ENCODE measurements at places on chromosomes 1 and 21. TPM values are rescaled to one million over a fixed set of nuclear protein-coding genes. Genes with fewer than 3 reads are reported as not detected.

DNA sequence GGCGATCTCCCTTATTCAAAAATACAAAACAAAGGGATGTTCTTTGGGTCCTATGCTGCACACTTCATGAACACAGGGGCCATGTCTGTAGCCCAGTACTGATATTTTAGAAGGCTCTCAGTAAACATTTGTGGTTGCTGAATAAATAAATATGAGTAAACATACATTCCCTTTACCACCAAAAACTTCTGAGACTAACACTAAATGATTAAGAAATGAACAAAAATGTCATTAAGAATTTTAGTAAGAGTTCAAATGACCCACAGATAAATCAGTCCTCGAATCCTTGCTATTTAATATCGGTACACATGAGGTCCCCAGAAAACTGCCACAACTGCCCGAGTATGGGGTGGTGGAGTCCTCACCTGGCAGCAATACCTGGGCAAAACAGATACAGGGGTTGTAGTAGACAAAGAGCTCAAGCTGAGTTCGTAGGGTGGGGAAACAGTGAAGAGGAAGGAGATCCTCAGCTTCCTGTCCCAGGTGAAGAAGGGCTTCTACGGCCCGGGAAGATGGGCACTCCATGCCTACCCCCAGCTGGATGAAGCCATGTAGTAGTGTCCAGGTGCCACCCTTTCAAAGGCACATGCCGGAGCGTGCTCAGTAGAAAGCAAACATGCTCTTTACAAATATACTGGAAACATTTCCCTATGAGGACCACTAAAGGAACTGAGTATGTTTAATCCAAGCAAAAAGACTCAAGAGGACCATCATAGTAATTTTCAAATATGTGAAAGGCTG, 72.6 kb upstream of the ARHGAP29 start:
- no peak for DNase-seq

ITGB2 gene
- total RNA-seq: 172 TPM

GRCh38 chr21:15252431-15252830, 187.6 kb upstream of the NRIP1 start:
- DNase-seq: no peak

RHBG gene
- total RNA-seq: 0.11 TPM

LCE2B gene
- not detected for total RNA-seq

CTH gene
- total RNA-seq: 7.2 TPM

KLHDC7A gene
- not detected for total RNA-seq

GRCh38 chr1:228141226-228142044, 1.4 kb downstream of the GUK1 start:
- DNase-seq: no peak

DNA sequence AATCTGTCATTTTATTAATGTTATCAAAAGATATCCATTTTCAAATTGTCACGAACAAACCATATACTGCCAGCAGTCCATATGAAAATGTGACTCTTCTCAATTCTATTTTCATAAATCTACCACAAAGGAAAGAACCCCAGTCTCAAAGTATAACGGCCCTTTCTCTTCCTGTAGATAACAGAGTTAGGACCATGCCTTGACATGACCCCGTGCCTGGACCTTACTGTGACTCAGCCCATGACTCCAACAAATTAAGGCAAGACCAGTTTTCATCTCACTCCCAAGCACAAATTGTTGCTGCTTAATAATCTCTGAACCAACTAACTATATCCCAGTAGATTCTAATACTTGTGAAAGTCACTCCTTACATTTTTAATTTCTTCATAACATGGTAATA, 124.4 kb upstream of the NFIA start:
- no peak for DNase-seq

DNA sequence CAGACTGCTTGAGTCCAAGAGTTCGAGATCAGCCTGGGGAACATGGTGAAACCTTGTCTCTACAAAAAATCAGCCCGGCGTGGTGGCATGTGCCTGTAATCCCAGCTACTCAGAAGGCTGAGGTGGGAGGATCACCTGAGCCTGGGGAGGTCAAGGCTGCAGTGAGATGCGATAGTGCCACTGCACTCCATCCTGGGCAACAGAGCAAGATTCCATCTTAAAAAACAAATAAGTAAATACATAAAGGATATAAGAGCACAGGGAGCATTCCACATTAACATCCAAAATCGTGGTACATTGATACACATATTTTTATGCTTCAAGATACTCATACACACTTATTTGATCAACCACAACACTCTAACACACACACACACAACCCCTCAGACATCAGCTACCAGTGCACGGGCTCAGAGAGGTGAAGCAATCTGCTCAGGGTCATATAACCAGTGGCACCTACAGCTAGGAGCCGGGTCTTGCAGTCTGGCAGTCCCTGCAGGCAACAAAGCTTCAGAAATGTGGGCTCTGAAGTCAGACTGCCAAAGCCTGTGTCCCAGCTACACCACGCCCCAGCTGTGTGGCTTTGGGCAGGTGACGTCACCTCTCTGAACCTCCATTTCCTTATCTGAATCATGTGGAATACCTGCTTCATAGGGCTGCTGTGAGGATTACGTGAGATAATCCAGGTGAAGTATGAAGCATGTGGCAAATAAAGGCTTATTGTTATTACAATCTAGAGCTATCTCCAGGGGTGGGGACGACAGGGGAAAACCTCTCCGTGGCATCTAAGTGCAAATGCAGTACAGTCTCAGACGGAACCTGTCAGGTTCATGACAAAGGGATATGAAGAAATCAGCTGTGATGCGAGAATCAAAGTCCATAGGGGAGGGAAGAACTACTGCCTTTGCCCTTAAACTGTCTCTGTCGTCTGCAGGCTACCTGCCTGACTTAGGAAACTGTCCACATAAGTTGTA, 4.8 kb upstream of the CRYBG2 start:
- no peak for DNase-seq

GRCh38 chr1:51973587-51974474, 16.7 kb downstream of the RAB3B start:
- peak; percentile 30 for DNase-seq

DNA sequence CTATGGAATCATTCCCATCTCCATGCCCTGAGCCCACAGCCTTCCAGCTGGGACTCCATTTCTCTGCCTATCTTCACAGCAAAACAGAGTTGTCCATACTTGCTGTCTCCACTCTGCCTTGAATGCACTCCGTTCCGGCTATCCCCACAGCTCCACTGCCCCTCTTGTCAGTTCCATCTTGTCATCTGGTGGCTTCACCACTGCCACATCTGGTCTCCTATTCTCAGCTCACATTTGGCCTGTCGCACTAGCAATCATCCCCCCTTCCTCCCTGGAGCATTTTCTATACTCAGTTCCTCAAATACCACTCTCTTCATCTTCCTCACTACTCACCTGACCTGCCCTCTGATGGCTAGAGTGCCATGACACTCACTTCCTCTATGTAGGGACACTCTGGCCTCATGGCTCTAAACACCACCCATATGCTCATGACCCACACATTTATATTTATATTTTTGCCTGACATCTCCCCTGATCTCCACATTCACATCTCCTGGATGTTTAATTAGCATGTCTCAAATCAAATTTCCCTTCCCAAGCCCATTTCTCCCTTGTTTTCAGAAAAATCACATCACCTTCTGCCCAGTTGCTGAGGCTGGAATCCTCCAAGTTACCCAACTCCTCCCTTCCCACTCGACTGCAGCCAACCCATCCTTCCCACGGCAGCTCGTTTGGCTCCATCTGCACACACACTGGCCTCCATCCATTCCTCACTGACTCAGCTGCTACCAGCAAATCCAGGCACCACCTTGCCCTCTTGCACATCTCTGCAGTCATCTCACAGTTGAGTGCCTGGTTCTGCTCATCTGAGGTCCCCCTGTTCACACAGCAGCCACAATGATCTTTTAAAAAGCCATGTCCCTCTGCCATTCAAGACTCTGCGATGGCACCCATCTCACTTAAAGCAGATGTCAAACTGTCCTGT, 6.1 kb downstream of the ZNF692 start:
- DNase-seq: no peak

DNA sequence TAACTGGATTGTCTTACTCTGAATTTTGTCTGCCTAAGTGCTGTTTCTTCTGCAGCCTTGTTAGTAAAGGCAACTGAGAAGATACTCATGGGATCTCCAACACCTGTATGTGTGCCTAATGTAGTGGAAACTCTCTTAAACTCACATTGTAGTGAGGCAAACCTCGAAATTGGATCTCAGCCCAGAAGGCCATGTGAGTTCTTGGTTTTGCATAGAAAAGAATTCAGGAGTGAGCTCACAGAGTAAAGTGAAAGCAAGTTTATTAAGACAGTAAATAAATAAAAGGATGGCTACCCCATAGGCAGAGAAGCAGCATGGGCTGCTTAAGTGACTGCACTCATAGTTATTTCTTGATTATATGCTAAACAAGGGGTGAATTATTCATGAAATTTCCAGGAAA, 1344.7 kb downstream of the NCAM2 start:
- no peak for DNase-seq

GGPS1 gene
- total RNA-seq: 19.6 TPM

DNA sequence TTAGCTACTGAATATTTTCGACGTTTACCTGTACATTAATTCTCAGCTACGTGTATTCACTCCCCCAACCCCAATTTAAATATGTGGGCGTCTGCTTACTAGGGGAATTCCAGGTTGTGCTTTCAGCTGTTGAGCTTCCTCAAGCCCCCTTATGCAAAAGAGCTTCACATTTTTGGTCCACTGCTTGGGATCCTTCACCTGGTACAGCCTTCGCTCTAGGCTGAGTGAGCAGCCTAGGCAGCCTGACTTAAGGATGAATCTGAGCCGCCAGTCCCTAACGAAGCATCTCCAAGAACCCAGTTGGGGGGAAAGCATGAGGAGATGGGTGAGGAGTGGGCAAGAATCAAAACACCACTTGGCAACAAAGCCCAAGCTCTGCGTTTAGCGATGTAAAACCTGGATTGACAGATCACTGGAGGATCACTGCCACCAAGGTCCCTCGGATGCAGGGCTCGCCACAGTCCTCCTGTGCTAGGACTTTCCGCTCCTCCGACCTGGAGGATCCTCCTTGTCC, 674 bp downstream of the BCL10 start:
- DNase-seq: no peak

CA6 gene
- total RNA-seq: not detected

DNA sequence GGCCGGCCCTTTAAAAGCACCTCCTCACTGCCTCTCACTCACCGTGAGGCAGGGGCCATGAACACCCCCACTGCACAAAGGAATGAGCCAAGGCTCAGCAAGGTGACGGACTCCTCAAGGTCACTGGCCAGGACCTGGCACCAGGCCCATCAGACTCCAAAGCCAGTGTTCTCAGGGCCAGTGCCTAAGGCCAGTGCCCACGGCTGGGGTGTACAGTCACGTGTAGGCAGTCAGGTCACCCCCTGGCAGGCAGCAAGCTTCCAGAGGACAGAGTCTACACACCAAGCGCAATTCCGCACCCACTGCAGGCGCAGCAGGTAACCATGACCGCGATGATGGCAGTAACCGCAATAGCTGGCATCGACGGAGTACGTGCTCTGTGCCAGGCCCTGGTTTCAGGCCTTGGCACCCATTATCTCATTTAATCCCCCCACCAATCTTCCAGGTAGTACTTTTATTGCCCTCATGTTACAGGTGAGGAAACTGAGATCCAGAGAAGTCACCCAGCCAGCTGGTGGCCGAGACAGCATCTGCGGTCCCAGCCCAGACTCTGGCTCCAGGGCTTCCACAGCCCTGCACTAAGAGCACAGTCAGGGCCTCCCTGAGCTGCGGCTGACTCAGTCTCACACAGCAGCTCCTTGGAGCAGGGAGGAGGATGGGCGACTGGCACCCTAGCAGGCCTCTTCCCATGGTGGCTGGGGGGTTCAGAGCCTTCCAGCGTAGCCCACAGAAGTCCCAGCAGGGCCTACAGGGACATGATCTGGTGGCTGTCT, 27.0 kb downstream of the RAP1GAP start:
- DNase-seq: no peak

GRCh38 chr1:209405183-209405814, 178.2 kb upstream of the CAMK1G start:
- DNase-seq: no peak

- no peak for DNase-seq
Measured at GRCh38 chr1:220363196-220363837, 91.1 kb upstream of the RAB3GAP2 start.

DNA sequence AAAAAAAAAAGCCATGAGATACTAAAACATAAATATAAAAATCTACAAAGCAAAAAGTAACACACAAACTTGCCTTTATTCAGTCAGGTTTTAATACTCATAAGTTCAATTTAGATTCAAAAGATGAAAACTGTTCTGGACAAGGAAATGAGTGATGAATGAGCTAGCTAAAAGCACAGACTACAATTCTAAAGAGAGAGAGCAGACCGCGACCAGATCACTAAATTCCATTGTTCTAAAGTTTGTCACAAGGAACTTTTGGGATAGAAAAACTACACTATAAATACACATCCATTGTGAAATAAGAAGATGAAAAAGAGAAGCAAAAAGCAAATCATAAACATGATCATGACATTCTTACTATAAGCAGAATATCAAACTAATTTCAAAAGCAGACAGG, 1.7 kb downstream of the ODF2L start:
- DNase-seq: no peak

MSH4 gene
- 0.15 TPM for total RNA-seq

DNA sequence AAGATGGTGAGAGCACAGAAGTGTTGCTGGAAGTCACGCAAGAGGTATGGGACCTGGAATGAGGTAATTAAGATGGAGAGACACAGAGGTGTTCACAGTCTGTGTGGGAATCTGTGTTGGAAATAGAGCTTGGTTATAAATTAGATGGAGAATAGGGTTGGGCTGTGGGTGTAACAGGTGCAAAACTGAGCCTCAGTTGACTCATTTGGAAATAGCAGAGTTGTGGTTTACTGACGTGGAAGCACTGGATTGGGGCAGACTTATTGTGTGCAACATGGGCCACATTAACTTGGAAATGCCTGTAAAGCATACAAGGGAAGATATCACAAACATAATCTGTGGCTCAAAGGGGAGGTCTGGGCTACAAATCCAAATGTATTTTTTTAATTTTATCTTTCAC, 13.0 kb downstream of the CAMSAP2 start:
- DNase-seq: no peak

ALX3 gene
- total RNA-seq: not detected

DNA sequence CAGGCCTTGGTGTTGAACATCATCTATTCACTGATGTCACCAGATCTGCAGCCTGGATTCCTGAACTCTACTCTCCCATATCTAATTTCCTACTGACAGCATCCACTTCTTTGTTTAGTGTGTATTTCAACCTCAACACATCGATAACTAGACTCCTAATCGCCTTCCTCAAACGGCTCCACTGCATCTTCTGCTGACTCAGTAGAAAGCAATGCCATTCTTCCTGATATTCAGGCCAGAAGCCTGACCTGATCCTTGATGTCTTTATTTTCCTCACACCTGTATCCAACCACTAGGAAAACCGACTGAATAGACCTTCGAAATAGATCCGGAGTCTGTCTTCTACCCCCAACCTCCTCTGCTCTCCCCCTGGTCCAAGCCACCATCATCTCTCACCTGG, 466.9 kb downstream of the PCP4 start:
- DNase-seq: no peak

DNA sequence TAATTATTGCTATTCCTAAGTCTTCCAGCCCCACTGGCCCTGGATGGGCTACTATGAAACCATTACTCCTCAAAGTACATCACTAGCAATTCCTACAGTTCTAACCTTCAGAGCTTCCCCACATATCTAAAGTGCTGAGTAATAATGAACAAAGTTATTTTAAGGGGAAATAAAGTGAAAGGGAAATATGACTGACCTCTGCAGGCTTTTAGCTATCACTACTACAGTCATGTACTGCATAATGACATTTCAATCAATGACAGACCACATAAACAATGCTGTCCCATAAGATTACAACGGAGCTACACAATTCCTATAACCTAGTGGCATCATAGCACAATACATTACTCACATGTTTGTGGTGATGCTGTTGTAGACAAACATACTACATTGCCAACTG, 32.5 kb upstream of the ASPM start:
- no peak for DNase-seq

GRCh38 chr1:18703041-18703621, 72.5 kb downstream of the PAX7 start:
- DNase-seq: no peak
